B cell (primary cell): ENCODE measurements at places on chromosomes 5 and 9. TPM values are rescaled to one million over a fixed set of nuclear protein-coding genes. Genes with fewer than 3 reads are reported as not detected.

The C7 gene
- polyA plus RNA-seq = not detected in 2 replicates

DNA sequence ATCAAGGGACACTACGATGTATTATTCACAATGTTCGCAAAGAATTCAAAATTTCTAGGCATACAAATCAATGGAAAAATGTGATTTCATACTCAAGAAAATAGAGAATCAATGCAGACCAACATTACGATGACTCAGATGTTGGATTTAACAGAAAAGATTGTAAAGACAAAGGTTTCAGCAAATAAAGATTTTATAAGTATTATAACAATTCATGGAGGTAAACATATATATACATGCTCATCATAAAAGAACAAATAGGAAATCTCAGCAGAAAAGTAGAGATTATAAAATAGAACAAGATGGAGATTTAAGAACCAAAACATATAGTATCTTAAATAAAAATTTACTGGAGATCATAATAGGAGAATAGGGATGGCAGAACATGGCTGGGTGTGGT is 93.4 kb upstream of the JAK2 start:
- no peak for DNase-seq

The GCNT1 gene
- 31.0 and 32.0 TPM in 2 replicates for polyA plus RNA-seq

- DNase-seq = no peak
These were observed 4.4 kb upstream of the SLC25A51 start for GRCh38 chr9:37908283-37908682.
